ENCODE measurements at places on chromosomes 6 and 20.

GRCh38 chr6:138571585-138572166, 72.4 kb upstream of the NHSL1 start:
- no peak for DNase-seq

GRCh38 chr6:109001291-109001894, 93.3 kb downstream of the SESN1 start:
- no peak for DNase-seq

- DNase-seq, result no peak
Measured at GRCh38 chr6:123658848-123659247, 22.1 kb upstream of the TRDN start.

DNA sequence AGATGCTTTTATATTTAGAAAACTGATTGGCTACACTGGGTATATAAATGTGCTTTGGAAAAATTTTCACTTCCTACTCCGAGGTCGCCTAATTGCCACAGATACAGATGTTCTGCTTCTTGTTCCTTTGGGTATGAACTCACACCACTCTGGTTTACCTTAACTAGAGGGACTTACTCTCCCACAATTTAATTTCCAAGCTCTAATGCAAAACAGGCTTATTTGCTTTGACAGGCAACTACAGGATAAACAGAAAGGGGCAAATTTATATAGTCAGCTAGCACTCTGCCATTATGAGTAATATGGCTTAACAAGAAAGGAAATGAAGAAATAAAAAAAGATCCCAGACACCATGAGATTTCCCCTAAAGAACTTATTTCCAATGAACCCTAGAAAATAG, 156.9 kb upstream of the ZFP64 start:
- no peak for DNase-seq

GRCh38 chr6:288866-289265, 3.4 kb upstream of the DUSP22 start:
- no peak for DNase-seq

- DNase-seq, result no peak
Measured at GRCh38 chr6:104459543-104459942, 400.2 kb downstream of the HACE1 start.

GRCh38 chr6:11008821-11009220, 35.3 kb downstream of the ELOVL2 start:
- DNase-seq, result no peak

DNA sequence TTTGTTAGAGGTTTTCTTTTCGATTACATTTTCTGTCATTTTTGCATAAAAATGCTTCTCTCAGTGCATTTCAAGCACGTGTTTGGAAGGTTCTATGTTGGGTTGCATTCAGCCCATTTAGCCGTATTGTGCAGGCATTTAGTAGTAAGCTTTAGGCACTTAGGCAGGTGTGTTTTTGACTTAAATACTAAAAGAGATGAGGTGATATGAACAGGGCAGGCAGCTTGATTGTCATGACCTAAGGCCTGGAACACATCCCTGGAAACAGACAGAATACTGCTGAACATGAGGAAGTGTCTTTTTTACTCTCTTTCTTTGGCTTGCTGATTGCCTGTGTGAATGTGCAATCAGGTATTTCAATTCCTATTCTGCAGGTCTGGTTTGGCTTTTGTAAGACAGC, 610.5 kb upstream of the MAN1A1 start:
- DNase-seq, result no peak

GRCh38 chr20:53918020-53918311, 152.4 kb downstream of the BCAS1 start:
- no peak for DNase-seq

DNA sequence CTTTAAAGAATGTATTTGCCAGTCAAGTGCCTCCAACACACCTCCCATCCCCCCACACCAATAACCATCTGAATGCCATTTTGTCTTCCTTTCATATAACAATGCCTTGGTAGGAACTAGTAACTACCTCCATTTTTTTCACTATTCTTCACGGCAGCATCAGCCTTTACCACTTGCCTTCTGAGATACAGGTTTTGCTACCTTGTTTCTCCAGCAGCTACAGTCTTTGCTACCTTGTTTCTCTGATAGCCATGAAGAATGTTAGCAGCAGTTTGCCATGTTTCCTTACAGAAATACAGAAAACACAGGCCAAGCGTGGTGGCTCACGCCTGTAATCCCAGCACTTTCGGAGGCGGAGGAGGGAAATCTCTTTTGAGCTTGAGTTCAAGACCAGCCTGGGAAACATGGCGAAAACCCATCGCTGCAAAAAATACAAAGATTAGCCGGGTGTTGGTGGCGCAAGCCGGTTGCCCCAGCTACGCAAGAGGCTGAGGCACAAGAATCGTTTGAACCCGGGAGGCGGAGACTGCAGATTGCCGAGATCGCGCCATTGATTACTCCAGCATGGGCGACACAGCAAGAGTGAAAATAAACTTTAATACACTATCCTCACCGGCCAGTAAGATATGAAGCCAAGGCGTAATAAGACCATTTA, 100.9 kb downstream of the HFE start:
- no peak for DNase-seq

- DNase-seq, result no peak
Measured at GRCh38 chr6:321536-322258, 29.4 kb downstream of the DUSP22 start.

- DNase-seq, result no peak
Measured at GRCh38 chr6:75368151-75368779, 83.7 kb upstream of the TMEM30A start.

DNA sequence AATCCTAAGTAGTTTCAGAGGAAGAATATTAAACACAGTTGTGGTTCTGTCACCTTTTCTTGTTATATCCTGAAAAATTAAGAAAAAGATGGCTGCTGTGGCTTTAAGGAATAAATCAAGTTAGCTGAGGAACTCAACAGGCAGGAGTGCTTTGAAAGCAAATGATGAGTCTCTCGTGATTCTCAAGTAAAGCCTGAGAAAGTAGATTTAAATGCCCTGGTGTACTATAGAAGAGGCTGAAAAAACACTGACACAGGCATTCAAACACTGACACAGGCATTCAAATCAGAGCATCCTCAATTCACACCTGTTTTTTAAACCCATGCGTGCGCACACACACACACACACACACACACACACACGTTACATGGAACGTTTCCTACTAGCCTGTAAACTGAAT, 218.6 kb downstream of the OGFRL1 start:
- no peak for DNase-seq

DNA sequence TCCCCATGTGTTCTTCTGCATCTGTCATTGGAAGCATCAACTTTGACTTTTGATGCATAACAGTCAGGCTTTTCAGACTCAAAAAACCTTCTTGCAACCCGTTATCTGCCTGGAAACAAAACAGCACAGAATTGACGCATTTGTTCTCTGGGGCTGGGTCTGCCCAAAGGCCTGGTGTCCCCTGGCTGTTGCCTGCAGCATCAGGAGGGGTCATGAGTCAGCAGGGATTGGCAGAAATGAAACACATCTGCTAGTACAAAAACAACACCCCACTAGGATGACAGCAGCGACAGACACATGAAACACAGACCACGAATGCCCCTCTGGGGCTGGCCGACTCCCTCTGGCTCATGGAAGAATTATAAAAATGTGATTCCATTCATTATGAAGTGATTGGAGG, 157.6 kb upstream of the INSM1 start:
- DNase-seq, result no peak

GRCh38 chr6:80330961-80331360, 224.5 kb downstream of the BCKDHB start:
- no peak for DNase-seq

GRCh38 chr6:151294561-151295101, 54.9 kb downstream of the AKAP12 start:
- DNase-seq, result no peak

- DNase-seq, result no peak
Measured at GRCh38 chr6:108452711-108453195, 108.0 kb upstream of the FOXO3 start.

- DNase-seq, result no peak
Measured at GRCh38 chr6:63997221-63997620, 361.6 kb downstream of the PHF3 start.

DNA sequence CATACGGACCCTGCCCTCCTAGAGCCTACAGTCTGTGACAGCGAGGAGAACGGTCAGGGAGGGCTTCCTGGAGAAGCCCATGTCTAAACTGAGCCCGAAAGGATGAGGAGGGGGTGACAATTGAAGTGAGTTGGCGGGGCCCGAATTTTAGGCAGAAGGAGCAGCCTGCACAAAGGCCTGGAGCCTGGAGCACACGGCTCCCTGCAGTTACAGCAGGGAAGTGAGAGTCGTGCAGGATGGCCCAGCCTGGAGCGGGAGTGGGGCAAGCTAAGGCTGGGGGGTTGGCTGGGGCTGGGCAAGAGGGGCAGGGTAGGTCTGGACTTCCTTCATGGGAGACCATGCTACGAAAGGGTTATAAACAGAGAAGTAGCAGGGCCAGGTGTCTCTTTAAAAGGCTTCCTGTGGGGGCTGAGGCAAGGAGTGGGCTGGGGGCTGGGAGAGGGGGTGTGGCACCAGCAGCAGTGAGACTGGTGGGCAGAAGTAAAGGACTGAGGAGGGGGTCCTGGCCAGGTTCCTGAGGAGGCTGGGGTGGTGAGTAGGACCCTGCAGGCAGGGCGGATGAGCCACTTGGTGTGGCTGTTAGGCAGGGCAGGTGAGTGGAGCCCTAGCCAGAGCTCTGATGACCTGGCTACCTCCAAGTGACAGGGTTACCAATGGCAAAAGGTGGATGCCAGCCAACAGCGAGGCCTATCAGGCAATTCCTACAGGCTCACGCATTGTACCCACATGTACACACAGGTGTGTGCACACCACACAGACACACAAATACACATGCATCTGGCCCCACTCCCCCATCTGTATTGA, 119.2 kb downstream of the MRPL14 start:
- DNase-seq, result no peak

GRCh38 chr20:43948455-43948854, 33.8 kb downstream of the TOX2 start:
- no peak for DNase-seq

- no peak for DNase-seq
Measured at GRCh38 chr20:48210111-48211027, 425.1 kb upstream of the SULF2 start.

Data from activated CD4-positive, alpha-beta T cell treated with anti-CD3 and anti-CD28 coated beads for 4 hours (primary cell).